Neuronal stem cell (in vitro differentiated cells): ENCODE measurements at places on chromosomes 7 and 10.

DNA sequence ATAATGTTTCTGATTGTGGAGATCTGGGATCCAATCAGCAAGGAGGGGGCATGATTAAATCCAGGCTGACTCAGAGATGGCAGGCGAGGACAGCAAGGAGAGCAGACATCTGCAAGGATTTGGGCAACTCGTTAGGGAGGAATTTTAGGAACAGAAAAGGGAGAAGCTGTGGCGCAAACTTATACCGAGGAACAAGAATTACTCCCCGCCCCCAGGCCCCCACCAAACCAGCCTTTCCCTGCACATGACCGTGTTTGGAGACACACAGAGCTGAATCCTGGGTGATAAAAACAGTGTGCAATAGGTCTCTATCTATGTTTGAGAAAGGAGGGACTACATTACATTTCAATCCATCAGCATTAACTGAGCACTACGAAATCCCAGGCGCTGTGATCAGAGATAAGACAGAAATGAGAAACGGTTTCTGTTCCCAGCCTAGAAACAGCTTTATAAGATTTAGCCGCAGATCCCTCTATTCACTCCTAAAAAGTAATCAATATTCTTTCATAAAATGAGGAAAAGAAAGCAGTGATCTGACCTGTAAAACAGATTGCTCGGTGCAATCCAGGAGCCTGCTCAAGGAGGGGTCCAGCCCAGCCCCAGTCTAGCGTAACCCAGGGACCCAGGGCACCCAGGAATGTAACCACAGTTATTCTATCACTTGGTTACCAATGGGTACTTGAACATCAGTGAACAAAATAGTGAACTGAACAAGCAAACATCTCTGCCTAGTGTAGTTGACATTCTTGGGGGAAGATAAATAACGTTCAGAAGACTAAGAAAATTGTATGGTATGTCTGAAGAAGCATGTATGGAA is 37.2 kb upstream of the RAPGEF5 start:
- no peak for DNase-seq

- DNase-seq = no peak
These were observed 24.6 kb downstream of the SNX8 start for GRCh38 chr7:2289621-2290020.

DNA sequence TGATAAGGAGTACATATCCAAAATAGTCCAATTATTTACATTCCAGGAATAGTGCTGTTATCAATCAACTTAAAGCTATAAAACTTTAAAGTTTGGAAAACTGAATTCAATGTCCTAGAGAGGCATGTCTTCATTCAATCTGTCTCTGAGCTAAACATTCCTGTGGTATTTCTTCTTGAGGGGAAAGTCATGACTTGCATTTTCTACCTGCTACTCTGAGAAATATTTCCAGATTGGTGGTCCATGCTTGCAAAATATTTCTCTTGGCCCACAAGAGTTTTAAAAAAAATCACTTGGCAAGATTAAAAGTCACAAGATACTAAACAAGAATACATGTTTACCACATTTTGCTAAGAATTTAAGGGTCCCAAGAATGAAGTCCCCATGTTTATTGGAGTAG is 63.6 kb upstream of the HGF start:
- DNase-seq = no peak

GRCh38 chr7:99121496-99122021 is 22.3 kb downstream of the SMURF1 start:
- no peak for DNase-seq

GRCh38 chr10:103666087-103666761 is 172.7 kb downstream of the NEURL1 start:
- DNase-seq = no peak

DNA sequence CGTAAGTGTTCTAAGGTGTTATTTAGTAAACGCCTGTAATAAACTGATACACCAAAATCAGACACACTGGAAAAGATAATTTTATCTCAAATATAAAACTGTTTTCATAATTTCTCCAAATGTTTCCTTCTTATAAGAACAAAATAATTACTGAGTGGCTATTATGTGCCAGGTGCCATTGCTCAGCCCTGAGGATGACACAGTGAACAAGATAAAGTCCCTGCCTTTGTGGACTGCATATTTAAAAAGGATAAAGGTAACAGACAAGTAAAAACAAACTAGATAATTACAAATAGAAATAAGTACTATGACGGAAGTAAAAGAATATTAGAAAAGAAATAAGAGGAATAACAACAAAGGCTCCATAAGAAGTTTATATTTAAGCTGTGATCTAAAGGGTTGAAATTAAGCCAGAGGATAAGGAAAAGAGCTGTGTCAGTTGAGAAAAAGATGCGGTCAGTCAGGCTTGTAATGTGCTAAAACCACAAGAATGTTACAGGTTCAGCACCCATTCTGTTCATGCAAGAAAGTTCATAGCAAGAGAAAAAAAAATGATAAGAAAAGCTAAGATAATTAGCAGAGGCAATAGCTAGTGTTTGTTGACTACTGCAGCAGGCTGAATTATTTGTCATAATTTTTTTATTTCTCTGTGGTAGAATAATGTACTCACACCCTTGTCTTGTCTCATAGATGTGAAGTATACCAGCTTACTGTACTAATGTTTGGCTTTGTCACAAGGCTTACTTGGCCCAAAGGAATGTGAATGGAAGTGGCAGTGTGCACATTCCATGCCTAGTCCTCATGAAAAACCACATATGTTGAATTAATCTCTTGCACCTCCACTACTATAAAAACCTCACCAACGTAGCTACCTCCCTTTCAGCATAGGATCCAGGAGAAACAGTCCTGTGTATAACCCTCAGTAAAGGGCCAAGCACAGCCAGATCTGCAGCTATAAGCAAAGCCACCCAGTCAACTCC is 75.1 kb downstream of the CRPPA start:
- no peak for DNase-seq

DNA sequence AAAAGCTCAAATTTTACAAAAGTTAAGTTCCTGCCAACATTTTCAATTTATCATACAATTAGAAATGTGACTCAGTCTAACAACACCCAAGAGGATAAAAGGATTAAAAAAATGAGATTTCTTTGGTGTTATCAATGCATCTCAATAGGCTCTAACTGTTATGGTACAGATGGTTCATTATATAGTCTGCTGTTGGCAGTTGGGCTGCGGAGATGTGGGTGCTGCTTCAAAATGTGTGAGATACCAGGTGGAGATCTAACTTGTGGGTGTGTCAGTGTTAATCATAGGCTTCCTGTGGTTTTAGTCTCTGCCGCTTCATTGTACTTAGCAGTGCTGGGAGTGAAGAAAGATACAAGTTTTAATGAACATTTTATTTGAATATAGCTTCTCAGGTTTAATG is 231.2 kb downstream of the EXOC4 start:
- no peak for DNase-seq

- no peak for DNase-seq
These were observed 25.5 kb downstream of the WDR86 start for GRCh38 chr7:151384352-151384697.

GRCh38 chr7:75729851-75730274 is 8.9 kb downstream of the HIP1 start:
- no peak for DNase-seq

- DNase-seq = no peak
These were observed 20.1 kb downstream of the CCSER2 start for GRCh38 chr10:84348447-84348846.

DNA sequence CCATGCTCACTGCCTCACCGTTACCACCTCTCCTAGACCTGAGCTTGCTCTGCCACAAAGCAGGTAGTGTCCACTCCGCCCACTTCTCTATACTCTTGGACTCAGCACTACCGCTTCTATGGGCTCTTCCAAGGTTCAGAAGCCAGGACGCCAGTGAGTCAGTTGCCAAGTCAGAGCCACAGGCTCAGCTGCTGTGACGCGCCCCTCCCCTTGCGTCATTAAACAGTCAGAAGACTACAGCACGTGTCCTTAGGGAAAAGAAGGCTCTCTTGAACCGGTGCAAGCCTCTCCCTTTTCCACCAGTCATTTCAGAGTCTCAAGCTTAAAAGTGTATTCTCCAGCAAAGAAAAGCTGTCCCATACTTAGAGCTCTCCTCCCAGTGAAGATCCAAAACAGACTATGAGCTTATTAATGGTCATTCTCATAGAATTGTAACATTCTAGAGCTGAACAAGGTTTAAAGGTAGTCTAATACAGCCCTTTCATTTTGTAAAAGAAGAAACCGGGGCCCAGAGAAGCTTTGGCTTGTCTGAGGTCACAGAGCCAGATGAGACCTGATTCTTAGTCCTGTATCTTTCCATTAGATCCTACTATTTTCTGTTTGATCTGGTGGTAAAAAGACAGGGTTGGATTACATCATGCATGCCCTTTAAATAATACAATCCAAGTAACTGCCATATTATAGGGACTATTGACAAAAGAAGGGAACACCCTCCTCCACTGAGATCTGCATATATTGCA is 40.9 kb upstream of the MET start:
- DNase-seq = no peak

DNA sequence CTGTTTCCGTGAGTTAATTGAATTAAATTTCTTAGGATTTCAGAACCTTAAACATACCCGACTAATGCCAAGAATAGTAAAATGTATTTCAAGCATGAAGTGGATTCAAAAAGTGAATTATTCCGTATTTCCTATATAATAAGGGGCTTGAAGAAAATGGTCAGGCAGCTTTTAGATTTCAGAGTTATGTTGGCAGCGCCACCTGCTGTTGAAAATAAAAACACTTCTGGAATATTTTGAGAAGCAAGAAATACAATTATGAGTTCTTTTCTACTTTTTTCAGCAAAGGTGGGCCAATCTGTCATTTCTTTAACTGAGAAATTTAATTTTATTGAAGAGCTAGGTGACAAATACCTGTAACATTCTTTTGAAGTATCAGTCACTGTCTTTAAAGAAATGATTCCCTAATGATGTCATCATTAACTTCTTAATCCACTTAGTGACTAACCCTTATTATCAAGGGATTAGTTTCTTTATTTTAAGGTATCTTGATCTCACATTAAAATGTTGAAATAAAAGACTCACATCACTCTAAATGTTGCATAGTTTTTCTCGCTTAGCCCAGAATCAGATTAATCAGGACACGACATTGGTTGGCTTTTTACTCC is 36.6 kb upstream of the AGR3 start:
- peak; percentile 48 for DNase-seq

GRCh38 chr10:14519785-14520184 is 189.1 kb upstream of the FRMD4A start:
- no peak for DNase-seq

GRCh38 chr10:117362313-117362712 is 12.9 kb downstream of the PDZD8 start:
- DNase-seq = no peak
